Fibroblast of upper back skin (primary cell): ENCODE measurements at places on chromosomes 7 and 10.
A peak's percentile ranks its signal among the peaks of the same experiment; 100 is the strongest.

DNA sequence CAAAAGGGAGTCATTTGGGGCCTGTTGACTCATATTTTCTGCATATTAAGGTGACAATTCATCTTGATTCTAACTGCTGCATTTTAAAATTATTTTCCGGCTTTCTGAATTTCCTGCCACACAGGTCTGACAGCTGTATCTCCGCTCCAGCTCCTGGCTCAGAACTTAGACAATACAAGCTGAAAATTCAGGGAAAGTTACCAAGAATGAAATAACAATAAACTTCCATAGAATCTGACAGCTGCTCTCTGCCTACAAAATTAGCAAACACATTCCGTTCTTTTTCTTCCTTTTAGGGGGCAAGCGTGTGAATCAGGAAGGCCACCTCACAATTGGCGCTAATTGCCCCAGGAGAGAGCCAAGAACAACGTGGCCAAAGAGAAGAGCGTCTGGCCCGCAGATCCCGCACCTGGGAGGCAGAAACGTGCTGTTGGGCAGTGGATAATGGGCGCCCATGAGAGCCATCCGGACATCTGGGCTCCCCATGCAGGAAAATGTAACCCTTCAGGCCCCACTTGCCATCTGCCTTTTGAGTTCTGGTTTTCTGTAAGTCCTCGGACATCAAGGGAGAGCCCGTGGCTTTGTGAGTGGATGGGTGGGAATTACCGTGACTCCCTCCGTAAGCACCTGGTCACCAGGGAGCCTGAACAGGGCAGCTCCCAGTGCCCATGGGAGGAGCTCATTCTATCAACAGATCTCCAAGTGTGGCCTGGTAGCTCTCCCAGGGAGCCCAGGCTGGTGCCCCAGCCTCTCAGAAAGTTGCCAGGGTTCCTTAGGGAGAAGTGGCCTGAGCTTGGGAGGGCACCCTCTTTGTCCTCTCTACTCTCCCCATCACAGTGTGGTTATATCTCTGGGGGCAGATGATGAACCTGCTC, 5.0 kb downstream of the CLRN3 start:
- DNase-seq: no peak

GRCh38 chr10:84493951-84494848, 165.8 kb downstream of the CCSER2 start:
- DNase-seq: peak; percentile 33

DNA sequence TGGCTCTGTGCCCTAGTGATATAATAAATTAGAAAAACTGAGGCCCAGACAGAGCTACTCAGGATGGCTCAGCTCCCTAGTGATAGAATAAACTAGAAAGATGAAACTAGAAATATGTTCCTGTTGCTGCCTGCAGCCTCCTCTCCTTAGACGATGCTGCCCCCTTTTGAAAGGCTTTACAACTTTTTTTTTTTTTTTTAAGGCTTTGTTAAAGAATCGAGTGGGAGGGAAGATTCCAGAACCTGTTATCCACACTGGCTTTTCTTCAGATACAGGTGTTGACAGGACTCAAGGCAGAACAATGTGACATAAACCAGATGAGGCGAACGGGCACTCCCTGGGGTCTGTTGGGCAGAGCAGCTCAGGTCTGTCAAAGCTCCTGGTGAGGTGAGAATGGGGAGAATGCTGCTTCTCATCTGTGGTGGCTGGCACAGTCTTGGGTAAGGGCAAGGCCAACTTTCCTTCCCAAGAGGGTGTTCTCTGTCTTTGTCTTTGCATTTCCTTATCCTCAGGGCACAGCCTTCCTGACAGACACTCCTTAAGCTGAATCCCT, 175.1 kb downstream of the COBL start:
- DNase-seq: peak; percentile 25

- no peak for DNase-seq
Observed at GRCh38 chr10:28849309-28849708, 172.0 kb downstream of the BAMBI start.

- no peak for DNase-seq
Observed at GRCh38 chr7:159112136-159113011, 32.3 kb downstream of the VIPR2 start.

DNA sequence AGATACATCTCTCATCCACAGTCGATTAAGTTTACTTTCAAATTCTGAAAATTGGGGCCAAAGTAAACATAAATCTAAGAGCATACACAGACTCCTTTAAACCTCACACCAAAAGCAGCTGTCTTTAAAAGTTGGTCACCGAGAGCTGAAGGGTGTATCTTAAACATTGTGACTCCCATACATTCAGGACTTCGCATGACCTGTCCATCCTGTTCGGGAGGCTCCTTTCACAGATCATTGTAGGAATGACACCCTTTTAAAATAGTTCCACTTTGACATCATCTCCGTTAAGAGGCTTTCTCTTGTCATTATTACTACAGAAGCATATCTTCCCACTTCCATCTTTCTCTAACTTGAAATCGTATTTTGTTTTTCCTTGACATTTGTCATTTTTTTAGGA, 440.0 kb downstream of the DNAJB9 start:
- no peak for DNase-seq

DNA sequence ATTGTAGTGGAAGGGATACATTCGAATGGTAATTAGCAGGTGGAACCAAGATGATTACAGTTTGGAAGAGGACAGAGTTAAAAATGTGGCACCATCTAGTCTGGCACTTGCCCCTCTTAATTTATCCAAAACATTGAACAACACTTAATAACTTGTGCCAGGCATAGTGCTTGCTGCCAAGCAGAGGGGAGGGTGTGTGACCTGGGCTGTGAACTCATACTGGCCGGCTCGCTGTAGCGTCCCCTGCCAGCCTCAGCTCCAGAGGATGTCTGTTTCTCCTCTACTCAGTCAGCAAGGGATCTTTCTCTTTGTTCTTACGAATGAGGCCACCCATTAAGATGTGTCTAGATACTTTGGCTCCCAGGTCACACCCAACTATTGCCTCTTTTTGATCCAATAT, 179.4 kb upstream of the INHBA start:
- DNase-seq: no peak

DNA sequence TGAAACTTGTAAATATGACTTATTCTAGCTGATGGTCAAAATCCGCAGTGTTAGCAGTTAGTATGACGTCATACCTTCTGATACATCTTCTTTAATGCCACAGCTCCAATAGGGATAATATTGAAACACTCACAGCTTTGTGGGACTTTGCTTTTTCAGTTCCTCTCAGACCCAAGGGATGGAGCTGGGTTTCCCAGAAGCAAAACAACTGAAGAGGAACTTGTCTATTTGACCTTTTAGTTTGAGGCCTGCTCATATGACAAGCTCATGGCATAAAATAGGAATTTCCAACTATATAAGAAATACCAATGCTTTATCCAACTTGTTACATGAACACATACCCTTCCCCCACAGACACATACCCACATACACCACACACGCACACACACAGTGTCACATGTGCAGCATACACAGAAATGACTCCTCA, 31.6 kb upstream of the C10orf67 start:
- no peak for DNase-seq

- DNase-seq: peak; percentile 56
Observed at GRCh38 chr7:80611779-80612178, 26.7 kb upstream of the CD36 start.

- peak; percentile 71 for DNase-seq
Observed at GRCh38 chr7:130242198-130243014, 24.3 kb upstream of the CPA2 start.

- peak; percentile 51 for DNase-seq
Observed at GRCh38 chr7:128236924-128237586, 4.0 kb upstream of the LEP start.

- DNase-seq: no peak
Observed at GRCh38 chr10:71644307-71645180, 75.0 kb downstream of the C10orf105 start.

DNA sequence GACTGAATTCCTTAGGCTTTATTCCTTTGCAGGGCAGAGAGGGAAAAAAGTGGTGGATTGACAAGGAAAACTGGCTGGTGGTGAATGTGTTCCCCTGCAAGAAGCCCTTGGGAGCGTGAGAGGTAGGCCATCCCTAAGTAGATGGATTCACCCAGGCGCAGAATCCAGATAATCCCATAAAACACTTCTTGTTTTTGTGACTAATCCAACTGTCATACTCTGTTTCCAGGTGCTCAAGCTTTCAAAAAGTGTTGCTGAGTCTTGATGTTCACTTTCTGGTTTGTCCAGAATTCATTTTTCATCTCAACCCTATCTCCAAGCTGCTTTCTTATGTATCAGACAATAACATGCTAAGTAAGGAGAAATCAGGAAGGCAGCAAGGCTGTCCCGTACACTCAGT, 250.8 kb upstream of the HABP2 start:
- no peak for DNase-seq

- DNase-seq: no peak
Observed at GRCh38 chr7:142323706-142324105, 65.8 kb upstream of the PRSS58 start.

- DNase-seq: no peak
Observed at GRCh38 chr10:14801723-14802122, 27.0 kb upstream of the FAM107B start.

DNA sequence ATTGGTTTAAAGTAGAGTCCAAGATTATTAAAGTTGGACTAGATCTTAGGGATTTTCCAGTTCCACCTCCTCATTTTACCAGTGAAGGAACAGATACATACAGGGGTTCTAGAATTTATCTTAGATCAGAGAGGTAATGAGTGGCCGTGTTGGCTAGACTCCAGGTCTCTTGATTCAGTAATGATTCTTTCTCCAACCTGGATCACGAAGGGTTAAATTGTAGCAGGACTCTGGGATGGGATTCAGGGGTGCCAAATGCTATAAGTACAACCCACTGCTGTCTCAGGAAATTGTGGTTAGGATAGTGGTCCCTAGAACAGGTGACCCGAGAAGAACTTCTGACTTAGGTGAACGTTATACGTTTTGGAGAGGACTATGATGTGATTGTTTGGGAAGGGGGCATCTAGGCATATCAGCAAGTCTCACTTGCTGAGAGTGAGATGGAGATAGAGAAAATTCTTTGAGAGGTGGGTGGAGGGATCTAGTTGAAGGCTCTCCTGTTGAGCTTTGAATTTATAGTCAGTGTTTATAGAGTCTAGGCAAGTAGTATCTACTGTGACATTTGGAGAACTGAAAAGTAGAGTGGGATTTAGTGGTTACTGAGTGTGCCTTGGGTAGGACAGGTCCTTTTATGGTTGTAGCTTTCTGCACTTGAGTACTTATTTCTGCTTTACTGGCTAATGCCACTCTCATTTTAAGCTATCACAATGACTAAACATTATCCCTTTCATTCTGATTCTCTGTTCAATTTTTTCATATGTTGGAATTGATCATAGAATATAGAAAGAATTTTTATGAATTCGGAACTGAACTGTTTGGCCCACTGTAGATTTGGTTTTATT, 58.3 kb downstream of the ST7 start:
- DNase-seq: no peak

DNA sequence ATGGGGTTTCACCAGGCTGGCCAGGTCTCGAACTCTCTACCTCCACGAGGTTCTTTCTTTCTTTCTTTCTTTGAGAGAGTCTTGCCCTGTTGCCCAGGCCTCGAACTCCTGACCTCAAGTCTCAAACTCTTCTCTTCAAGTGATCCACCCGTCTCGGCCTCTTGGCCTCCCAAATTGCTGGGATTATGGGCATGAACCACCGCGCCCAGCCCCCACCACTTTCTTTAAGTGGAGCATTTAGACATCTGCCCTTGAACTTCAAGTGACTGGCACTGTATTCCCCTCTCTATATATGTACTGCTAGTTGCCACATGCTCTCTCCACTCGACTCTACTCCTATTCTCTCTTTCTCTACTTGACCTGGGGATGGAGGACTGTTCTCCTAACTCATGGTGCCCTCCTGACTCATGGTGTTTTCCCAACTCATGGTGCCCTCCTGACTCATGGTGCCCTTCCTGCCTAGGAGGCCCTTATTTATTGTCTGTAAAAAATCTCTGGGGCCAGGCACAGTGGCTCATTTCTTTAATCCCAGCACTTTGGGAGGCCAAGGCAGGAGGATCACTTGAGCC, 19.3 kb upstream of the ACHE start:
- DNase-seq: no peak

DNA sequence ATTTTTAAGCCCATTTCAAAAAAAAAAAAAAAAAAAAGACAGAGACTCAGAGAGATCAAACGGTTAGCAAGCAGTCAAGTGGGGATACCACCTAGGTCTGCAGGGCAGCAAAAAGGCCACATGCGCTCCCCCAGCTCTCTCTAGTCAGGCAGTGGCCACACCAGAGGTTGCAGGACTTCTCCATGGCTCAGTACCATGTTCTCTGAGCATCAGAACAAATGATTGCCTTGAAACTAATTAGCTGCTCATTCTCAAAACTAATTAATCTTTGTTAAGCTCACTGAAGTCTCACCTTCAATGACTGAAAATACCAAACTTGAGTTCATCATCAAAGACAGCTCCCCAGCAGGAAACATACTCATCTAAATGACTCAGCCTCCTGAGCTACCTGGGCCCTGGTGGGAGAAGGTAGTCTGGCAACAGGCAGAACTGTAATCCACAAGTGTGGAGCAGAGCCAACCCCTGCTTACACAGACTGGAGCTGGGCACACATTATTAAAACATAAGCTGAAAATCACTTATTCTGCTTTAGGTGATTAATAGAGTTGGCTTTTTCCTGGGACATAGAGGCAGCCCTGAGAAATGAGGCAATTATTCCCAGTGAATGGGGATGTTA, 319.6 kb downstream of the GRID1 start:
- DNase-seq: no peak

DNA sequence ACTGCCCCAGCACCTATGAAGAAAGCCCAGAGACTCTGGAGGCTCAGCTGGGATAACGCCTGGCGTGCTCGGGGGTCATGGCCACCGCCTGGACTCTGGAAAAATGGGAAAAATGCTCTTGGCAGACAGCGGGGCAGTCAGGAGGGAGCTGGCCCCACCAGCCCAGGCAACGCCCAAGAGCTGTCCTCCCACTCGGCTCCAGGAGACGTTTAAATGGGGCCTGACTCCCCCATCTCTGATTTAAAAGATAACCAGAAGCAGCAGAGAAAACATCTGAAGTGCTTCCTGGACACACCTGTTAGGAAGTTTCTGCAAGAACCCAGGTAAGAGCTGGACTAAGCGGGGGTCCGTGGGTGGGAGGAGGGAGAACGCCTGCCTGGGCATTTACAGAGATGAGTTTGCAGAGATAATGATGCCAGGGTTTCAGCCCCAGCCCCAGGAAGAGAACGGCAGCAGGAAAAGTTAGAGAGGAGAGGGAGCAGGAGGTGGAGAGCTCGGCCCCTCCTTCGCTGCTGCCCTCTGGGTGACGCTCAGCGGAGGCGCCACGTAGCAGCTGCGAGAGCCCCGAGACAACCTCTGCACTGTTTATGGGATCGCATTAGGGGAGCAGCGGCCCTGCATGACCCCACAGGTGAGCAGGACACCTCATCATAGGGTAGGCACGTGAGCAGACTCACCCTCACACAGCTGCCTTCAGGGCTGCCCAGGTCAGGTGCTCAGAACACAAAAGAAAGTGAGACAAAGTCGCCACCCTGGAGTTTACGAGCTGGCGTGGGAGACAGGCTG, 83.5 kb upstream of the INSIG1 start:
- no peak for DNase-seq

- DNase-seq: peak; percentile 96
Observed at GRCh38 chr10:104109908-104110662, 11.9 kb upstream of the SFR1 start.
